ENCODE measurements at places on chromosomes 2 and 18.

- DNase-seq, result no peak
These were observed 36.5 kb downstream of the STAT1 start for GRCh38 chr2:190977505-190977904.

DNA sequence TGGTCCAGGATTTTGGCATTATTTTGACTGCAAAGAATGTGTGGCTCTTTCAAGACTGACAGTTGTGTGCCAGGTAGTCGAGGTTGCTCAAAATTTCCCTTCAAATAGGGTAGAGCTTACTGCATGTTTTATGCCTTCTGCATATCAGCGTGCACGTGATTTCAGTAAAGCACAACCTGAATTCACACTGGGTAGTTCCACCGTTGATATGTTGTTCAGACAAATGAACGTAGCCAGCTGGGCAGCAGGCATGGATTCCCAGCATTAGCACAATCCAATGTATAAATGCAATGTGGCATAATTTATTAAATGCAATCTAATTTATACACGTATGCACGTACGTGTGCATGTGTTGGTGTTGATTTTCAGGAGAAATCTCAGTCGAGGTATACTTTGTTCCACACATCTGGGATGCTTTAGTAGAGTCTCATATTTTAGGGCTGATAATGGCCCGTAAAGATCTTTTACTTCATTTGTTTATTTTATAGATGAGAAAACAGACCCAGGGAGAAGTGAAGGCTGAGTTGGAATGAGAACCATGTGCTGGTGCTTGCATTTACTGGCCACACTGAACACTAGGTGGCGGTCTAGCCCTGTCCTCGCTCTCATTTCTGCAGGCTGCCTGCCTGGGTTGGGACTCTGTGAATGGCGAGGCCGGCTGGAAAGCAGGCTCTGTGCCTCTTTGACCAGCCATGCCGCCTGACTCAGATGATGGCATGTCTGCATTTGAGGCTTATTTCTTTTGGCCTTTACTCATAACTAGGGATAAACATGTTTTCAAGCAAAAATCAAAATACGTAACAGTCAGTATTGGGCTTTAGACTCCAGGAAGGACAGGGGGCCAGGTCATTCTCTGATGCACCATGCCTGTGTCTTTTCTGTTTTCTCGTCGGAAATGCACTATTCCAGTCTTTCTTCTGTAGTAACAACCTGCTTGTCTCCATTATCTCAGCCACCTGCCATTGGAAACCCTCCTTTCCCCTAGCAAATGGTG lies 120.4 kb downstream of the RNF144A start:
- peak; percentile 63 for DNase-seq

DNA sequence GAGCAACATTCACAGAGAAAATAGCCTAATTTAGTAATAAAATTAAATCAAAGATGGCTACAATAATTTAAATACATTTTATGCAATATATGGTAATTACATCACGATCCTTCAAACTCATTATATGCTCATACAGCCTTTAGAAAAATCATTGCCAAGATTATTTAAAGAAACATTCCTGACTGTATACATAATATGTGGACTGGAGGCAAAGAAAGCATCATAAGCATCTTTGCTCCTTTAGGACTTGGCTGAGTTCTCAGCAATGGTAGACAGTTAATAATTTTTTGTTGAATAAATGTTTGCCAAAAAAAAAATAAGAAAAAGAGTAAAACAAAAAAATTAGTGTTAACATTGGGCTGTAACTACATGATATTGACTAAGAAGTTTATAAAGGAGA lies 26.9 kb downstream of the NCKAP5 start:
- DNase-seq, result no peak

DNA sequence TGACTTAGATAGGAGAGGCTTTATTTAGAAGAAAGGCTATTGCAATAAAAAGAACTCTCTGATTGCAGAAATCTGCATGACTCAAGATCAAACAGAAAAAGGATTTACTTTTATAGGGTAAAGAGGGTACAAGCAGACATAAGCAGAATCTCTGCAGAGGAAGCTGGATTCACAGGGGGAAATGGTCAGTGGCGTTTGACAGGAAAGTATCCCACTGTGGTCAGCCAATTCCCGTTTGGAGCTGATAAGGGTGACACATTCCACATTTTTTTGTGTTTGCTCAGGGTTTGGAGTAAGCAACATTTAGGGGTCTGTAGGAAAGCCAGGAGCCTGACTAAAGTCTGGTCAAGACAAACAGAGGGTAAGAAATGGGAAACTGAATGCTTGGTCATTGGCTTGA lies 23.9 kb upstream of the SCYGR5 start:
- DNase-seq, result no peak

DNA sequence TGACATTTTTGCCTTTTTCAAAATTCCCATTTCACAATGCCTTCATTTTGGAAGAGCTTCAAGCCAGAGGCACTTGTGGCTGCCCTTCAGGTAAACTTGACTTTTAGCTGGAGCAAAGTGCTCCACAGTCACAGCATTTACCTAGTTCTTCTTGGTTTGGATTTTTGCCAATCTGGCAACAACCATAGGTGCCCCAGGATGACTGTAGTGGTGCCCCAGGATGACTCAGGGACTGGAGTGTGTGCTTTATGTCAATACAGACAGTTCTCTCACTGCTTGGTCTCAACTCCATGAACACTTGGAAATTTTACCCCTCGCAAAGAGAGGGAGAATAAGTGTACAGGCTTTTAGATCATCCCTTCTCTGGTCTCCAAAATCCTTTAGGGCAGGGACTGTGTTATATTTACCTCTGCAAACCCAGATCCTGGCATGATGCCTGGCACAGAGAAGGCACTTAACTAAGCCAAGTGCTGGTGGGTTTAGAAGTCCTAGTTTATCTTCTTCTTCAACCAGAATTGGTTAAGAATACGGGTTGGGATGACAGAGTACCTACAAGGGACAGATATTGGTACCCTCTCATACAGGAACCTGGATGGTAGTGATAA lies 15.3 kb upstream of the PTPN4 start:
- DNase-seq, result no peak

- no peak for DNase-seq
These were observed 30.3 kb downstream of the ZNF532 start for GRCh38 chr18:58894930-58895329.

GRCh38 chr2:231900486-231900942 lies 25.7 kb downstream of the NPPC start:
- DNase-seq, result peak; percentile 92

GRCh38 chr2:74755386-74755785 lies 78.5 kb upstream of the HK2 start:
- no peak for DNase-seq

Data from activated CD8-positive, alpha-beta memory T cell treated with anti-CD3 and anti-CD28 coated beads, Interleukin-2, amount 50 U/mL, for 48 hours (primary cell).